ENCODE measurements at places on chromosomes 4 and X.

- DNase-seq: no peak
Measured at GRCh38 chr4:14313757-14314156, 686.2 kb upstream of the BOD1L1 start.

GRCh38 chr4:176437756-176438155 is 118.0 kb downstream of the SPCS3 start:
- no peak for DNase-seq

DNA sequence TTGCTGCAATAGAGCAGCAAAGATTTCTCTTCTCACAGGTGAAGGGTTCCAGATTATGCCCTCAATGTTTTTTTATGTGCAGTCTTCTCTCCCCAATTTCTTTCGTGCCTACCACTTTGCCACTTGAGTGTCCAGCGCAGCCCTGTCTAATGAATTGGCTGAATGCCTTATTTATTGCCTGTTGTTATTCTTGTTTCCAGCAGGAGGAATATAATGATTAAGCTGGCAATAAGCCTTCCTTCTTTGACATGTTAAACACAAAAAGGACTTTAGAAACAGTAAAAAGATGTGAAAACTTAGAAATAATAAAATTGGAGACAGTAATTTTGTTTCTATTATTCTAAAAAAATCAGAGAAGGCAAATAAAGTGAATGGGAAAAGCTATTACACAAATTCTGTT is 34.6 kb upstream of the FRAS1 start:
- DNase-seq: no peak

DNA sequence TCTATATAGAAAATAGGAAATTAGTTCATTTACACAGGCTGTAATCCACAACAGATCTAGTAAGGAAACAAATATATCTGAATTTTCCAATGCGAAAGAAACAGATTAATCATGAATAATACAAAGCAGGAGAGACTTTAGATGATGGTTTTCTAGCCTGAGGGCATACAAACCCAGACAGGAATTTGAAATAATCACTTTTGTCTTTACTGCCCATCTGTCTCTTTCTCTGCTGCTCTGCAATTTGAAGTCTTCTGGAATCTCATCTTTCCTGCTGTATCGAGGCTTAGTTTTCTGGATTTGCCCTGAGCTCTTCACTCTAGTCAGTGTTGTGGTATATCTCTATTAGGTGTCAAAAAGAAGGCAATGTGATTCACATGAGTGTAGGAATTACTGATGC is 711.8 kb upstream of the FAM241A start:
- DNase-seq: no peak

DNA sequence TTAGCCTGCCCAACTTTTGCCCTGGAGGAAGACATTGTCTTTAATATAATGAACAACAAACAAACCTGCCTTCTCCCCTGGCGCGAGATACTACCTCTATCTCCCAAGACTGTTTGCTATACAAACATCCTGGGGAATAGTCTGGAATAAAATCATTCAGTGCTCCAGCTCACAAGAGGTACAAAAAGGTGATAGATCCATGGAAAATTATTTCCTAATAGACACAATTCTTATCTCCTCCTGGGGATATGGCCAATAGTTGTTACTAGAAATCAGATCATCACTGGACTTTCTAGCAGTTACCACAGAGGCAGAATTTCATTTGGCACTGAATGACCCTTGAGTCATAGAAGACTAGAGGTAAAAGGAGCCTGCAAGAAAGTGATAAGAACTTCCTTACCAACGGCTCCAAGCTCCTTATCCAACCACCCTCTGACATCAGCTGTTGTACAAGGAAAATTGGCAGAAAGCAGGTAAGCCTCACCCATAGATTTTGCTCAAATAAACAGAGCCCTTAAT is 38.1 kb downstream of the MID1 start:
- peak; percentile 57 for DNase-seq

GRCh38 chr4:130335417-130336194 is 1239.7 kb downstream of the C4orf33 start:
- DNase-seq: no peak

GRCh38 chr4:41912546-41912945 is 22.7 kb upstream of the TMEM33 start:
- DNase-seq: peak; percentile 7

DNA sequence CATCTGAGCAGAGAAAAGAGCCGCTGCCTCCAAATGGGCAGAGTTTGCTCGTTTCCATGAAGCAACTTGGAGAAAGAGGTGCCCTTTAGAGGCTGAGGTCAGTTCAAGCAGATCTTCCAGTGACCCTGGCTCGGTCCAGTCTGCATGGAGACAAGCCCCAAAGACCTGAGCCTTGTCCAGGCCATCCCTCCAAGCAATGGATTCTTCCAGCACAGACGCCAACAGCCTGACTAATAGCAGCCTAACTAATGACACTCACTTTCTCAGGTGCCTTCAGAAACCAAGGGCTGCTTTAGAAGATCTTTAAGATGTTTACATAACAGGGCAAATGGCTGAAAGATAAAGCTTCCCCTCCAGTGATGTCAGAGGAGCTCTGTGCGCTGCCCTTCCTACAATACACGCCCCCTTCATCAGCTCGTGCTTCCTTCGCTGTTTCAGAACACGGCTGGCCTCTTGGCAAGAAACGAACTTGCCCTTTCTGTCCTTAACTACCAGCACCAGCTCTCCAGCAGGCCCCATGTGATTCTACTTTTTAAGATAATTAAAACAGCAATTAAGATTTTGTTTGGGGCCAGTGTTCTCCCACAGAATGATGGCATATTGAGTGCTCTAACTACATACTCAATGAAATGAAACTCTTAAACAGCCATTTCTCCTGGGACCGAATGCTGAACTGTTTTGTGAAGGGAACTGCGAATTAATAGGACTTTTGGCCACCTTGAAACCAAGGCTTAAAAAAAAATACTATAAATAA is 119.0 kb downstream of the GPR143 start:
- peak; percentile 44 for DNase-seq

DNA sequence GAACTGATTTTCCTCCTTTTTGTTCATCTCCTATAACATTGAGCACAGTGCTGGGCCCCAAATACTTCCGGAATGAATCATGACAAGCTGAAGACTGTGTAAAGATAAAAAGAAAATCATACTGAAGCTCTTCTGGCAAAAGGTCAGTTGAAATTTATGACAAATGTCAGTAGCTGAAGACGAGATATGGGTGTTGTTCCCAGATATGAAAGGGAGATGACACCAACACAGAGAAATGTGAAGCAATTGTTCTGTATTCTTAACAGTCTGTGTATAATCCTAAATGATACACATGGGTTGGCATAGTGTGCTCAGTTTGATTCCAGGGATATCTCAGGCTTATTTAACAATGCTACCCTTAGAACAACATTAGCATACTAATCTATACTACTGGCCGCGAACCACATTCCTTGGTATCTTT is 170.5 kb upstream of the PITX2 start:
- peak; percentile 3 for DNase-seq

DNA sequence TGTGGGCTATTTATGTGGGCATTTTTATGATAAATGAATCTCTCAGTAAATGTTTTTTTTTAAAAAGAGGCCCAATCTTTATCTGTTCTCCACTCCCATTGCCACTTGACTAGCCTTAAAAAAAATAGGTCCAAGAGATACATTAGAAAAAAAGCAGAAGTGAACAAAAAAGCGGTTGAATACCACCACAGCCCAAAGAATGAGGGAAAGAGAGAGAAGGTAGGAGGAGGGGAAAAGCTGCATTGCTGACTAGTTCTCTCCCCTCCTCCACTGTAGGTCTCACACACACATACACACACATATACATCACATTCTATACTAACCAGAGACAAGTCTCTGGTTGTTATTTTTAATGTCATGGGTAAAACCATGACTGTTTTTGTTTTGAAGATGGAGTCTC is 95.8 kb upstream of the IL13RA1 start:
- no peak for DNase-seq

DNA sequence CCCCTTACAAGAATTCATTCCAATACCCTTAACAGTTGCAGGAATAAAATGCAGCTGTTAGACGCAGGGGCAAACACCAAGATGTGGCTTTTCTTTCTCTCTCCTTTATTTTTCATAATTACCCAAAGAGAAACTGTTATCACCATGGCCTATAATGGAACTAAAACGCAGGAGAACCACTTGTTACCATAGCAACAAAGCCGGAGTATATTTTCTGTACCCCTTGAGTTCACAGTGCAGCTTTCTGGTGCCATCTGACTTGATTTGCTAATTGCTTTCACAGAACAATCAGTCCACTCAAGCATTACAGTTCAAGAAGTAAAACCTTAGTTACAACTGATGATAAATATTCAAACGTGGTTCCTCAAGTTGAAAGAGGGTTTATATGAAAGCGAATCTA is 157.9 kb downstream of the AMELX start:
- no peak for DNase-seq

GRCh38 chrX:107716118-107716684 is 59.4 kb downstream of the TSC22D3 start:
- peak; percentile 27 for DNase-seq

DNA sequence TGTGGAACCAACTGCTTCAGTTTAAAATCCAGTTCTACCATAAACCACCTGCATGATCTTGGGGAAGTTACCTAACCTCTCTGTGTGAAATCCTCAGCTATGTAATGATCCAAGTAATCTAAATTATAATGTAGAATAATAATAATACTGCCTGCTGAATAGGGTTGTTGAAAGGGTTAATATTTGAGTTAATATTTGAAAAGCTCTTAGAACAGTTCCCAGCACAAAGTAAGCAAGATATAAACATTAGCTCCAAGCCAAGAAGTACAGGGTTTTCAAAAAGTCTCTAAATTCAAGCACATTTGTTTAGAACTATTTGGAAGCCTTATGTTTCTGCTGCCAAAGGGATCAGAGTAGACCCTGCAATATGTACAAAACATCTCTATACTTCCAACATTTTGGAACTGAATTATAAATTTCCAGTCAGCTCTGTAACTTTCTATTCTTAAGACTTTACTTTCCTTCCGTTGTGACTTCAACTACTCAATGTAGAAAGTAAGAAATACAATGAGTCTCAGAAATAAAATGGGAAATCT is 76.7 kb upstream of the FAM9C start:
- DNase-seq: no peak

- DNase-seq: peak; percentile 58
Measured at GRCh38 chr4:80171251-80171650, 26.1 kb upstream of the PRDM8 start.

- DNase-seq: no peak
Measured at GRCh38 chrX:71199252-71200008, 23.6 kb upstream of the GJB1 start.

- DNase-seq: peak; percentile 59
Measured at GRCh38 chr4:182242787-182243186, 415 bp upstream of the TENM3 start.

GRCh38 chrX:155134255-155134654 is 62.9 kb downstream of the BRCC3 start:
- DNase-seq: no peak

- DNase-seq: no peak
Measured at GRCh38 chr4:9875516-9875915, 94.1 kb downstream of the DRD5 start.

DNA sequence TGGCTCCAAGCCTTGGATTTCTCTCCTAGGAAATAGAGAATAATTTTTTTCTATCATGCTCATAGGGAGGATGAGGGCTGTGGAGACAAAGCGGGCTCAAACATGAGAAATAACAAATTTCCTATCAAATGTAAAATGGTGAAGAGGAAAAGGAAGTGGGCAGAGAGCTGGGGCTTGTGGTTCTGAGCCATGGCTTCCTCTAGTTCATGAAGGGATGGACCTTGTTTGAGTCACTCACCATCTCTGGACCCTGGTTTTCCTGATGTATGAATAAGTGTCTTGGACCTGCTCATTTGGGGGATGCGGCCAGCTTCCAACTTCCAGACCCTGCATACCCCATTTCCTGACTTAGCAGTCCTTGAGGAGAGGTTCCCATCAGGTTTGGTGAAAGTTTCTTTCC is 63.0 kb downstream of the MSX1 start:
- DNase-seq: no peak

GRCh38 chr4:98452091-98452490 is 190.9 kb downstream of the RAP1GDS1 start:
- DNase-seq: no peak

- no peak for DNase-seq
Measured at GRCh38 chr4:2352171-2352570, 66.3 kb downstream of the ZFYVE28 start.

DNA sequence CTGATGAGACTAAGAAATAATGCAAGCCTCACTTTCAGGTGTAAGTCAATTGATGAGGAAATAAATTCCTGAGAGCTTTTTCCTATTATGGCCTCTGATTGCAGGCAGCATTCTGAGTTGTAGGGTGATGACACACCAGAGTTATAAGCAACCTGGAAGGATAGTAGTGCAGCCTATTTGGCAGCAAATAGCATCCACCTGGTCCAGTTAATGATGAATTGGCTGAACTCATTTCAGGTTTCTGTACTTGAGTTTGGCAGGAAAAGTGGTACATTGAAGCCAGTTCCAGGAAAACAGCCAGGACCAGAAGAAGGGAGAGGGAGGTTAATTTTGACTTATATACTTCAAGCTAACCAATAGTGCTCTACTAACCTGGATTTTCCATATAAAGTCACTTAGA is 316.8 kb downstream of the NAF1 start:
- no peak for DNase-seq

- no peak for DNase-seq
Measured at GRCh38 chr4:174628191-174628590, 105.9 kb upstream of the HPGD start.

DNA sequence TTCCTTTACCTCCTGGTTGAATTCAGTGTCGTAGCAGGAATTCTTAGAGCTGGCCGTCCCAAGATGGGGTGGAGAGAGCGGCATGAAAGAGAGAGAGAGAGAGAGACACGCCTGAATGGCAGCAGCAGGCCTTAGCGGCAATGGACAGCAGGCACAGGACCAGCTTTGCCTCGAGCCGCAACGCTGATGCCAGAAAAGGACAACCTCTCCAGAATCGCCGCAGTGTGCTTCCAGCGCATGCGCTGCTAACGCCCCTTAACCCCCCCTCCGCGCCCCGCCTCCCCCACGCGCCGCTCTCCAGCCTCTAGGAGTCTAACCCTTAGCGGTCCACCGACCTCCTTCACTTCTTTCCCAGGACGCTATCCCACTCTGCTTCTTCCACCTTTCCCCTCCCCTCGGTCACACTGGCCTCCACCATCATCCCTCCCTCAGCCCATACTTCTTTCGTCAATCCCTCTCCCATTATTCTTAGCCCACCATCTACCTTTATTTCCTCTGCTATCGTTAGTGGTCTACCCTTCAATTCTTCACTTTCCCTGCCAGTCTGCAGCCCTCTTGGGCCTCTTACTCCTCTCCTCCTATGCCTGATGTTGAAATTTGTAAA is 10.5 kb upstream of the ZCCHC13 start:
- DNase-seq: peak; percentile 79

DNA sequence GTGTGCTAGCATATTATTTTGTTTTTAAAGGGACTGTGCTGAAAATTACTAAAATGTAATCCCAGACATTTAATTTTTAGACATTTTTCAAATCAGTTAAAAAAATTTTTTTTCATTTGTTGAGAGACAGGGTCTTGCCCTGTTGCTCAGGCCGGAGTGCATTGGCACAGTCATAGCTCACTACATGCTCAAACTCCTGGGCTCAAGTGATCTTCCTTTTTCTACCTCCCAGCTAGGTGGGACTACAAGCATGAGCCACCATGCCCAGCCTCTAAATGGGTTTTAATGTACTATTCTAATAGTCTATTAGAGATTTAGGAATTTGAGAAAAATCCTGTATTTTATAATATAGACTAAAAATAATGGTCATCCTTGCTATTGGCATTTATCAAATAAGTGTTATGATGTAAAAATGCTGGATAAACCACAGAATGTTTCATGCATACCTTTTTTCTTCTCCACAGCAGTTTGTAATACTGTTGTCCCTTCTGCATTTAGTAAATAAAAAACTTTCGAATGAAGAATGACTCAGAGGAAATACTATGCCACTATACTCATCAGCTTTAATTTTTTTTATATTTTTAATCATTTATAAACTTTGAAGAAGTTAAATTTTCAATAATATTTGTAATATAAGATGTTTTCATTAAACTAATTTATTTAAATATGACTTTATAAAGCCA is 29.9 kb downstream of the CPEB2 start:
- DNase-seq: peak; percentile 51

All from fibroblast of pulmonary artery (primary cell).